Endothelial cell (in vitro differentiated cells): ENCODE measurements at places on chromosomes 11 and 22.

GRCh38 chr11:100857236-100858005 is 170.3 kb downstream of the ARHGAP42 start:
- DNase-seq, result no peak

GRCh38 chr11:120208777-120209176 is 2.1 kb upstream of the OAF start:
- DNase-seq, result no peak

DNA sequence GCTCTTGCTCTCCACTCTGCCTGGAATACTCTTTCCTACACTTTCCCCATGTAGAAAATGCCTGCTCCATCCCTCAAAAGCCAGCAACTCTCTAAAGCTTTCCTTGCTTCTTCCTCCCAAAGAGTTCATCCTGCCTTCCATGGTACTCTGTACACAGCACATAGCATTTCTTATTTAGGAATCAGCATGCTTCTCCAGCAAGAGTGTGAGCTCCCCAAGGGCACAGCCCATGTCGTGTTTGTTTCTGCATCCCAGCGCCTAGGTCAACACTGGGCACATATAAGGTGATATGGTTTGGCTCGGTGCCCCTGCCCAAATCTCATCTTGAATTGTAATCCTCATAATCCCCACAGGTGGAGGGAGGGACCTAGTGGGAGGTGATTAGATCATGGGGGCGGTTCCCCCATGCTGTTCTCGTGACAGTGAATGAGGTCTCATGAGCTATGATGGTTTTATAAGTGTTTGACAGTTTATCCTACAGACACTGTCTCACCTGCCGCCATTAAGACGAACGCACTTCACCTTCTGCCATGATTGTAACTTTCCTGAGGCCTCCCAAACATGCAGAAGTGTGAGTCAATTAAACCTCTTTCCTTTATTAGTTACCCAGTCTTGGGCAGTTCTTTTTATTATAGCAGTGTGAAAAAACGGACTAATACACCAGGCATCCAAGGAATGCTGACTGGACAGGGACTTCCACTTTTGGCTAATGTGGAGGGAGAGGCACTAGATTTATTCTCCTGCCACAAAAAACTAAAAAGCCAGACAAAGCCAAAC is 8.2 kb downstream of the VPS37C start:
- DNase-seq, result no peak

DNA sequence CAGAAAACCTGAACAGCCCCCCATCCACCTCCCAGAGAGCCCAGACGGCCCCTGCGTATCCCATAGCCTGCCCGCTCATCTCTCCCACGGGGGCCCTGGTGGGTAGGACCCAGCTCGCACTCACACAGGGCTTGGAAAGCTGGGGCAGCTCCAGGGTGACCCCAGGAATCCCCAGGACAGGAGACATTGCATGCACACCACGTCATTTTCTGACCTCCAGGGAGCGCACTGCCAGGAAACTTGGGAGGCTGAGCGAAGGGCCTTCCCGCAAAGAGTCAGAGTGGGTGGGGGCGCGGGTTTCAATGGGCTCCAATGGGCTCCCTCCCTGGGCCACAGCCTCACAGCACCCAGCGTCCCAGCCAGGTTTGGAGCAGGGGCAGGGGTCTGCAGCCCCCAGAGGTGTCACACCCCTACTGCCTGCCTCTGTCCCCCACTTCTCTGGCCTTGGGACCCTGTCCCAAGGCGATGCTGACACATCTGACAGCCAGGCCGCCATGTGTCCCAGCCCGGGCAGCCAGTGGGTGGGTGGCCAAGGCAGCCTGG is 8.2 kb upstream of the SYT8 start:
- DNase-seq, result no peak

DNA sequence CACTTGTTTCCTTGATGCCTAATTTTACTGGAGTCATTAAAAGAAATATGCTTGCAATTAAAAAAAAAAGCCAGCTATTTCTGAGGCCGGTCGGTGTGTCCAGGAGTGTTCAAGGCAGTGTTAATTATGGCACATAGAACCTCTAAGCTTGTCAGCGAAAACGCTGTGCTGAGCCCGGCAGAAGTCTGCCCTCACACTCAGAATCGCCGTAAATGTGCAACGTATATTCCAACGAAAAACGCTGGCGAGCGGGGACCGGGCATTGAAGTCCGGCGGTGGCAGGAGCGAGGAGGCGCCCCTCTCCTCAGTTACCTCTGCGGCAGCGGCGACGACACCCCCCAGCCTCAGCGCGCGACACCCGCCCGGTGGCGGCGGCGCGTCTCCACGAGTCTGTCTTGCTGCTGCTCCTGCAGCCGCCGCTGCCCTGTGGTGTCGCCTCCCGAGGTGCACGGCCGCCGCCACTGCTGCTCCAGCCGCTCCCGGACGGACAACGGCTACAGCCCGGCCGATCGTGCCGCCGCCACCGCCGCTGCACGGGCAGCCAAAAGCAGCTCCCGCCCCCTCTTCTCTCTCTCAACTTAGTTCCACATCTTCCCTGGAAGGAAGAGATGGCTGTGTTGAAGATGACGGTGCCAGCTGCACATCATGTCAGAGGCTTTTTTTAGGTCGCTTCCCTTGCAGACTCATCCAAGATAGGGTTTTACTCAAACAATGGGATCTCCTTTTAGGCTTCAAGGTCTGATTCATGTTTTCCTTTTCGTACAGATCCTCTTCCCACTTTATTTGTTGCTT is 56.0 kb downstream of the JAM3 start:
- DNase-seq, result peak; percentile 48

DNA sequence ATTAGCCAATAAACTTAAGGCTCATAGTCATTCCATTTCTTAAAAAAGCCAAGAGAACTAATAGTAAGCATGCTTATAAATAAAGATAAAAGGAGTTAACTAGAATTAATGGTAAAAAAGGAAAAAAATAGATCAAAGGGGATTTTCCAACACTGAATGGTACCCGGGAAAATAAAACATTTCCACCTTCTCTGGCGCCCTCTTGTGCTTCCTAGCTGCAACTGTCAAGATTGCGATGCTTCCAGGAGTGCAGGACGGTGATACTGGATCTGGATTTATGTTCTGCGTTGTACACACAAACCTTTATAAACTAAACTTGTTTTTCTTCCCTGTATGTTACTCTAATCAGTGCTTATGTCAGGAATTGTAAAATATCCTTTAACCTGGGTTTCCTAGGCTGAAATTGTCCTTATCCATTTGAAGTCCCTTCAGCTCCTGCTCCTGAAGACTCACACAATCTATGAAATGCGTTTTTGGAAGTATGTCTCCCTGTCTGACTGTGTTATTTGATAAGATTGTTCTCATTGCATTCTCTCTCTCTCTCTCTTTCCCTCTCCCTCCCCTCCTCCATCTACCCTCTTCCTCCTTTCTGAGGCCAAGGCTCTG is 9.6 kb upstream of the HTATIP2 start:
- DNase-seq, result peak; percentile 53

DNA sequence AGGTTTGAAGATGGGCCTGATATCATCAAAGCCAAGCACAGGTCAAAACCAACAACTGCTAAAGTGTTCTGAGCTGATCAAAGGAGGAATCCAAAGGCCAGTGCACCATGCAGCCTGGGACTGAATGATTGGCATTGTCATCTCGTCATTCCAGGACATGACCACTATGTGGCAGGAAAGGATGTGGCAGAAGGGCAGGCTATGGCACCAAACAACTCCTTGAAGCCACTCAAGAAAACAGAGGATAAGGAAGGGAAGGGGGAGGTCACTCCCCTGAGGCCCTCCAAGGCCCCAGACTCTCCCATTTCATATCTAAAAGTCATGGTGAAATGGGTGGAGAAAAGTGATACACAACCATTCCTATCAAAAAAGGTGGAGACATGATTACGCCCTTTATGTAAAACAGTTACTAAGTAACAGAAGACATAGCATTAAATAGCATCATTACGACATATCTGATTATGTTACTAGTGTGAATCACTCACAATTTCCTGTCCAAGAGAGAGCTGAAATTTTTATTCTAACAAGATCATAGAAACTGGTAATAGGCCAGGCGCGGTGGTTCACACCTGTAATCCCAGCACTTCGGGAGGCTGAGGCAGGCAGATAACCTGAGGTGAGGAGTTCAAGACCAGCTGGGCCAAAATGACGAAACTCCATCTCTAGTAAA is 49.3 kb downstream of the AHNAK start:
- no peak for DNase-seq

- no peak for DNase-seq
These were observed 24.5 kb upstream of the TNRC6B start for GRCh38 chr22:40153192-40153591.

GRCh38 chr11:95232666-95233065 is 1.7 kb upstream of the SESN3 start:
- DNase-seq, result no peak

DNA sequence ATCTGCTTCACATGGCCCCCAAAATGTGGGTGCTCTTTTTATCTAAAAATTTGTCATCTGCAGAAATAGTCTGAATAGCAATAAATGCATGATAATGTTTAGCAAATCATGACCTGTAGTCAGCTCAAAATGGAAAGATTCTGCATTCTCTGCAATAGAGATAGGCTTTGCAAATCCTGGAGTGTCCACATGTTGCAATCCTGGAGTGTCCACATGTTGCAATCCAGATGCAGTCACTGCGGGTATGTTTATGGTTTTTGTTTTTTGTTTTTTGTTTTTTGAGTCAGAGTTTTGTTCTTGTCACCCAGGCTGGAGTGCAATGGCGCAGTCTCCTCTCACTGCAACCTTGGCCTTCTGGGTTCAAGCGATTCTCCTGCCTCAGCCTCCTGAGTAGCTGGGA is 20.2 kb upstream of the LRRC32 start:
- DNase-seq, result no peak

DNA sequence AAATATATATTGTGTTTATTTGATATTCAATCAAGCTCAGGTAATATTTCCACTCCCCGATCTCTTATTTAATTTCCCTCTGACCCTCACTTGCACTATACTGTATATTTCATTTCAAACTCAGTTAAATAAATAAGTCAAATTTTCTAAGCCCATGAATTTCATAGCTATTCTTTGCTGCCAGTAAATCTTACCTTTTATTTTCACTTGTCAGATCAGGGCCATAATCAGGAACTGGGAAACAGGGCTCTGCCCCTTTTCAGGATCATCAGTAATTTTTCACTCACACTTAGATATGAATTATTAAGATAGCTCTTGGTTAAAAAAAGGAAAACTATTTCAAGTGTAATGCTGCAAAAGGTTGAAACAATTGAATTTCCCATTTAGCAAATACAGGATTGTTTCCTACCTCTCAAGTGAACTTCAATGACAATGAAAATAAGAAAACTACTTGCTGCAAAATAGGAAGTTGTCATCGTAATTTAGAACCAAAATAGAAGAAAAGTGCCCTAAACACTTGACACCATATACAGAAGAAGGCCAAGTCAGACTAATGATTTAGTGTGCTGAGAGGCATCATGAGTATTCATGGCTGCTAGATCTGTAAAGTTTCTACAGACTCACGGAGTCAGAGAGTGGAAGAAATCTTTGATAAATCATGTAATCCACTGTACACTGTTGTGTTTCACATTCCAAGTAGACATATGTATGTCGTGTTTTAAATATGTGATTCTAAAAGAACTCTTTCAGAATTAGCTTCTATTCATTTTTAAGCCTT is 316.8 kb upstream of the CNTN5 start:
- no peak for DNase-seq
